ENCODE measurements at places on chromosomes 2 and 18. TPM values are rescaled to one million over a fixed set of nuclear protein-coding genes. Genes with fewer than 3 reads are reported as not detected.

Gene TMEM182
- 2.1 TPM for total RNA-seq

Gene INO80B
- 67.8 TPM for total RNA-seq

Gene KCNG2
- total RNA-seq: not detected

Gene CAPN13
- total RNA-seq: not detected

DNA sequence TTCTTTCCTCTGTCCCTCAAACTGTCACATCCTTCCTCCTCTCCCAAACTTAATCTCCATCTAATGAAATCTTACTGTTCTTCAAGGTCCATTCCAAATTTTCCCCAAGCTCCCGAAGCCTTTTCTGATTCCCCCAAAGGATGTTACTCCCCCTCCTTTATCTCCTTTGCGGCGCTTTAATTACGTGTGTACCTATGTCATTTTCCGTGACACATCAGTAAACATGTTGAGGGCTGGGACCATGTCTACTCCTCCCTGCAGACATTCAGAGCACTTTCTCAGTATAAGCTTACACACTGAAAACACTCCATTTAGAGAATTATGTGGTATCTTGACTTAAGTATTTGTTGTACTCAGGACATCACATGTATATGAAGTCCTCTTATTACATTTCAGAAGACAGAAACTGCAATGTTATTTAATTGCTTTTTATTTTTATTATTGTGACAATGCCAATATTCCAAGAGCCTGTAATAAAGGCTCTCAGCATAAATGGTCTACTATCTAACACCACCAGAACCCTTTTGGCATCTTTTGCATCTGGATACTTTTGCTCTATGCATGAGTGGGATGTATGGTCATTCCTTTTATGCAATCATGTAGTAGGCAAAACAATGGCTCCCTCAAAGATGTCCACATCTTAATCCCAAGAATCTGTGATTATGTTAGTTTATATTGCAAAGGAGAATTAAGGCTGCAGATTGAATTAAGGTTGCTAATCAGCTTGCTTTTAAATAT, 1.8 kb downstream of the NMI start:
- DNase-seq: no peak
- H3K4me1 ChIP-seq: peaks cover 44% of the 10 kb centered on the region
- peaks cover 17% of the 10 kb centered on the region for H3K36me3 ChIP-seq
- peak overlapping the region; percentile 88 for H3K4me3 ChIP-seq
- peak overlapping the region; percentile 91 for H3K27ac ChIP-seq

DNA sequence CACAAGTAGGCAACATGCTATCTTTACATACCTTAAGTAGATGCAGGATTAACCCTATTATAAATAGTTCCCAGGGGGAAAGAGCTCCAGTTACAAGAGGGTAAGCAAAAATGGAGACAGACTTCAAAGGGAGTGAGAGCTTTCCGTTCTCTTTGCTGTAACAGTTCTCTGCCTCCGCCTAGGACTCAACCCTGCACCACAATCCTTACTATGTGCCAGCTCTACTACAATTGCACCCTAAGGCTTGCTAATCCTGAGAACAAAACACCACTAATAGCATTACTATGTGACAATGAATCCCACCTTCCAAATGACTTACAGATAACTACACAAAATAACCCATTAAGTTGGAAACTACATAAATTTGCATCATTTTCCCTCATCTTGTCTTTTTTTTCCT, 7.7 kb downstream of the ZBTB14 start:
- H3K27ac ChIP-seq: no peak overlapping the region
- H3K36me3 ChIP-seq: peaks cover 36% of the 10 kb centered on the region
- H3K4me1 ChIP-seq: peaks cover 10% of the 10 kb centered on the region
- no peaks in the 10 kb centered on the region for H3K27me3 ChIP-seq
- no peak overlapping the region for H3K4me3 ChIP-seq

GRCh38 chr2:217899231-217900009, 103.4 kb downstream of the TNS1 start:
- DNase-seq: no peak
- peaks cover 5% of the 10 kb centered on the region for H3K27me3 ChIP-seq
- H3K27ac ChIP-seq: no peak overlapping the region
- H3K4me3 ChIP-seq: no peak overlapping the region
- H3K4me1 ChIP-seq: no peaks in the 10 kb centered on the region

- no peak for DNase-seq
- no peaks in the 10 kb centered on the region for H3K4me1 ChIP-seq
- H3K27ac ChIP-seq: no peak overlapping the region
- H3K36me3 ChIP-seq: no peaks in the 10 kb centered on the region
Measured at GRCh38 chr2:213078686-213079085, 72.7 kb downstream of the IKZF2 start.

- H3K27ac ChIP-seq: peak overlapping the region; percentile 10
- H3K27me3 ChIP-seq: peaks cover 38% of the 10 kb centered on the region
- DNase-seq: no peak
Measured at GRCh38 chr2:179266271-179266670, 1.6 kb upstream of the SESTD1 start.

DNA sequence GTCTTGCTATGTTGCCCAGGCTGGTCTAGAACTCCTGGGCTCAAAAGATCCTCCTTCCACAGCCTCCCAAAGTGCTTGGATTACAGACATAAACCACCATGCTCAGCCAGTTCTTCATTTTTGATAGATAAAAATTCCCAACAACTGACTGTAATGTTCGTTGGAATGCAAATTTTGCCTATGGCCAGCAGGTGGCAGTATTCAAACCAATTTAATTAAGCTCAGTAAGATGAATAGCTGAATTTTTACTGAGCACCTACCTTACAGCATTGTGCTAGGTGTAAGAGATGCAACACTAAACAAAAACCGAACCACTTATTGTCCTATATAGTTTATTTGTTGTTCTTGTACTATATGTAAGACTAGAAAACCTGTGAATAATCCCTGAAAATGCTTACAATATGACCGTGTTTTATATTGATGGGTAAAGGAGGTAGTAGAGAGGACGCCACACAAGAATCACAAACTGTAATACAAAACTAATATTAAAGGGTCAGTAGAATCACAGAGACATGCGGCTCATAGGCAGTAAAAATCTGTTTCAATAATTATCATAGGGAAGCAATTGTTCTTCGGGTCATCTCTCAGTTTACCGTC, 8.2 kb upstream of the TMEM182 start:
- no peaks in the 10 kb centered on the region for H3K27me3 ChIP-seq
- H3K4me1 ChIP-seq: no peaks in the 10 kb centered on the region
- no peak overlapping the region for H3K27ac ChIP-seq
- no peak overlapping the region for H3K4me3 ChIP-seq

DNA sequence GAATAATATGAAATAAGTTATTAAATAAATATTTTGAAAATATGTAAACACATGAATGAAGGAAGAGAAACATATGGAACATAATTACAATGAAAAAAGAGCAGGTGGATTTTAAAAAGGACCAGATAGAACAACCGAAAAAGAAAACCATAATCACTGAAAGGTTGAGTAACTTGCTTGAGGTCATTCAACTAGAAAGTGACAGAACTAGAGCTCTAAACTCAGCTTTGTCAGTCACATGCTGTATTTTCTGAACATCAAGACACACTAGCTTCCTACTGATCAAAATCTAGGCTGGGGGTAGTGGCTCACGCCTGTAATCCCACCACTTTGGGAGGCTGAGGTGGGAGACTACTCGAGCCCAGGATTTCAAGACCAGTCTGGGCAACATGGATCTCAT, 30.0 kb upstream of the ITGAV start:
- no peak overlapping the region for H3K4me3 ChIP-seq
- peaks cover 5% of the 10 kb centered on the region for H3K27me3 ChIP-seq
- no peak for DNase-seq
- H3K4me1 ChIP-seq: no peaks in the 10 kb centered on the region
- H3K27ac ChIP-seq: no peak overlapping the region

GRCh38 chr2:217588266-217588665, 414.5 kb downstream of the TNS1 start:
- no peaks in the 10 kb centered on the region for H3K4me1 ChIP-seq
- H3K27ac ChIP-seq: no peak overlapping the region
- H3K27me3 ChIP-seq: no peaks in the 10 kb centered on the region
- DNase-seq: no peak
- H3K36me3 ChIP-seq: no peaks in the 10 kb centered on the region

- DNase-seq: no peak
- H3K27ac ChIP-seq: no peak overlapping the region
- H3K4me1 ChIP-seq: no peaks in the 10 kb centered on the region
Measured at GRCh38 chr2:138271467-138271866, 230.1 kb upstream of the SPOPL start.

Data from activated T-helper 1 cell treated with anti-CD3 and anti-CD28 coated beads, Interleukin-12 subunit alpha, Interleukin-12 subunit beta, Interleukin-2, Interleukin-4 antibody, amounts not matched to agents 30 ng/mL and 10 ng/mL and 1 ng/mL, durations not matched to agents 14 hours and 24 hours and 36 hours (primary cell).